ENCODE measurements at places on chromosomes 13 and 19. TPM values are rescaled to one million over a fixed set of nuclear protein-coding genes. Genes with fewer than 3 reads are reported as not detected.

DNA sequence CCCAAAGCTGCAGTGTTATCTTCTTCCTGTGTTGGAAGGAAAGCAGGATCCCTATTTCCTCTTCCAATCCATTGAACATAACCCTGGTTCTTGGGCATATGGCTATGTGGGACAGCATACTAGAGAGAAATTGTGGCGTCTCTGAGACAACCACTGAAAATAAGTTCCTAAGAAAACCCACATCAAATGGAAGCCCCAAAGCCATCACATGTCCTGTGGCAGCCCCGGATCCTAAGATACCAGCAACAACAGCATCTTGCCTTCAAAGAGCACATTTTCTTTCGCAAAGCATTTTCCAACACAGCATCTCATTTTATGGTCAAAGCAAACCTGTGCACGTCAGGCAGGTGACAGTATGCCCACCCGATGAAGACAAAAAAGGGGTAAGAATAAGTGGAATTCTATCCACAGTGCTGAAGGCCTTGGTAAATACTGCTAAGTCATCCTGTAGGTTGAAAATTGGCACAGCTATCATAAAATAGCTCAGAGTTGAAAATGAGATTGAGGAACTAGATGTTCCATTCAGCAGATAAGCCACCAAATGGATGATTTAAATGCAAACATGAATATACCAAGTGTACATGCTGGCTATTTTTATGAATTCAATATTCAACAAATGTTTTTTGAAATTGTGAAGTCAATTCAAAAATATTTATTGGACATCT is 232.2 kb downstream of the DLEU7 start:
- DNase-seq = no peak

GRCh38 chr13:35810321-35810720 is 320.9 kb downstream of the DCLK1 start:
- DNase-seq = no peak

DNA sequence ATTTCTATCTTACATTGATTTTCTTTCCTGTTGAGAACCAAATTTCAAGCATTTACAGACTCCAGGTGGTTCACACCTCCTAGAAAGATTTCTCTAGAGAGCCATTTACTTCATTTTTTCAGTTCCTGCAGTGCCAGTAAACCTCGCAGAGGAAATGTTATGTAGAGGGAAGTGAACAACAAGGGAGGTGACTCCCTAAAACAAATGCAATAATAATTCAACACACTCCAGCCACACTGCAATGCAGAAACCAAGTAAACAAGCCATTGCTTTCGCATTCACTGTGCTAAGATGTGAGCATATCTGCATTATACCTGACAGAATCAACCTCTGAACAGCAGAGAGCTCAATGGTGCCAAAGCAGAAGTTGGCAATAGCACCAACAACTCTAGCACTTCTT is 215.1 kb downstream of the RBM26 start:
- DNase-seq = no peak

DNA sequence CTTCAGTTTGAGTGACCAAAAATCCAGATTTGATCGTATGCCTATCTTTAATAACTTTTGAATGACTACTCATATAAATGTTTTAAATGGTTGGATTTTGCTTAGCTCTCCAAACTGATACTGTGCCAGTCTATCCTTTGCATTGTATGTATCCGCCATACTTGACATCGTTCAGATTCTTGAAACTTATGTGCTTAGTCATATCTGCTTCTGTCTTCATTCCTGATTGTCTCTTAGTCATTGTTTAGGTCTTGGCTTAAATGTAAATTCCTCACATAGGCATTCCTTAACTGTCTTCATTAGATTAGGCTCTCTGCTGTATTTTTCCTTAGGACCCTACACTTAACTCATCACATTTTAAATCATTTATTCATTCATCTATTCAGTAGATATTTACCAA is 126.0 kb downstream of the PCCA start:
- DNase-seq = no peak

GRCh38 chr13:52405369-52405766 is 604 bp downstream of the THSD1 start:
- no peak for DNase-seq

The CEBPA gene
- total RNA-seq = 4.5 TPM

All from MG63 (cell line).